ENCODE measurements at places on chromosomes 1 and 21. TPM values are rescaled to one million over a fixed set of nuclear protein-coding genes. Genes with fewer than 3 reads are reported as not detected.

The SMYD3 gene
- 32.3 TPM for total RNA-seq

The CFHR2 gene
- not detected for total RNA-seq

The SHISAL2A gene
- total RNA-seq, result not detected

The PLD5 gene
- 0.37 TPM for total RNA-seq

The DNASE2B gene
- total RNA-seq, result not detected

The PADI3 gene
- not detected for total RNA-seq

The EYA3 gene
- 13.9 TPM for total RNA-seq

The MX2 gene
- total RNA-seq, result 51.6 TPM

The CFAP141 gene
- total RNA-seq, result not detected

The ACKR1 gene
- 19.8 TPM for total RNA-seq

The ADAMTS4 gene
- total RNA-seq, result 2.8 TPM

The SPRR1B gene
- total RNA-seq, result not detected

DNA sequence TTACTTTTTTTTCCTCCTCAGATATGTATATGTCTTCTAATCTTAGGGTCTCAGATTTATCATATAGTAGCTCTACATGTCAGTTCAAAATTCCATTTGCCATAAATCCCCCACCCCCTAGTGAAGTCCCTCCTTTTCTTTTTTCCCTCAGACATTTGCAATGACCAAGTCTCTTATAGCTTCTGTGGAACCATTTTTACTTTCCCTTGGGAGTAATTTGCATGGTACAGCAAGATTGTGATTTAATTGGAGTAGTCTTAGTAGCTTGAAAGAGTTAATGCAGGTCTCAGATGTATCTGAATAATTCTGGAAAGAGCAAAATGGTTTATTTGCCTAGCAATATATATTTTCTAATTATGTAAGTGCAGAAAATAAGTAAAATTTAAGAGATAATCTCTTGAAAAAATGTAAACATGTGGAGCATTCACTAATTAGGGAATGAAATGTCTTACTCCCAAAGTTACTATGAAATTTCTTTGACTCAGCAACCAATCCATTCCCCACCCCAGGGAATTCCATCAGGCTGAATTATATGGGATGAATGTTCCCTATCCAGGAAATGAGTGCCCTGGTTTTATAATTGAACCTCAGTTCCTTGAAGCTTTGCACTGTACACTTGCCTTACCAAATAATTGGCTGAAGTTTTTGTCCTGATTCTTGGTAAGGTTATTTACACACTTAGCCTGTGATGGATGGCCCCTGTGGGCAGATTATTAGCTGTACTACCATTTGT, 267.0 kb downstream of the DNM3 start:
- H3K36me3 ChIP-seq, result no peaks in the 10 kb centered on the region
- H3K27ac ChIP-seq, result no peak overlapping the region
- no peaks in the 10 kb centered on the region for H3K4me1 ChIP-seq
- no peak overlapping the region for H3K4me3 ChIP-seq
- DNase-seq, result no peak

DNA sequence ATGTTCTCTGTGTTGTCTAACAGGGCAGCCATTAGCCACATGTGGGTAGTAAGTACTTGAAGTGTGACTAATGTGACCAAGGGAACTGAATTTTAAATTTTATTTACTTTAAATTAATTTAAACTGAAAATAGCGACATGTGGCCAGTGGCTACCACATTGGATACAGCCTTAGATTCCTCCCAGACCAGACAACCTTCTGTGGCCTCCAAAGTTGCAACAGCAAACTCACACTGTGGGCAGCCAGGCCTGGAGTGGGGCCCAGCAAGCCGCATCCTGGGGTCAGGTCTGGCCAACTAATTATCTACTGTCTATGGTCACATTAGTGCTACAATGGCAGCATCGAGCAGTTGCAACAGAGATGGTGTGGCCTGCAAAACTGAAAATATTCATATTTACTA, 11.7 kb downstream of the EIF2D start:
- H3K27me3 ChIP-seq, result no peaks in the 10 kb centered on the region
- no peak for DNase-seq
- no peak overlapping the region for H3K27ac ChIP-seq
- H3K36me3 ChIP-seq, result peaks cover 100% of the 10 kb centered on the region
- no peak overlapping the region for H3K4me3 ChIP-seq

DNA sequence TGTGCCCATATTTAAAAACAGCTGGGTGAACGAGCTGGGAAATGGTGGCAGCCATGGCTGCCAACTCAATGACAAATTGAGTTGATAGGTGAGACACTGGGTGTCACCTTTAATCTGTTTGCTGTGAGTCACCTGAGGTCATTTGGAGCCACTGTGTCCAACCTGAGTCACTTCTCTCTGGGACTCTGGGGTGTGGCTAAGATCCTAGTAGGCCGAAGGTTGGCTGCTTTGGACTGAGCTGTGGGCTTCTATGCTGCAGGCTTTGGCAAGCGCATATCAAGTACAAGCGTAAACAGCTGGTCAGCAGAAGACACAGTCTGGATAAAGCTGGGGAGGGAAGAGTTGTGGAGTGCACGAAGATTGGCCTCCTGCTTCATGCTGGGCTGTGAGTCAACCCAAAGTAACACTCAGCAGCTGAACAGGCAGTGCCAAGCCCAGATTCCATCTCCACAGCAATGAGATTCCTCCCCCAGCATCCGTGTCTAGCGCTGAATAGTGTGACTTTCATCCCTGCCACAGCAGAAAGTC, 24.0 kb downstream of the TEX35 start:
- DNase-seq, result peak; percentile 87
- H3K4me3 ChIP-seq, result no peak overlapping the region
- peaks cover 19% of the 10 kb centered on the region for H3K4me1 ChIP-seq
- no peaks in the 10 kb centered on the region for H3K36me3 ChIP-seq
- peak overlapping the region; percentile 38 for H3K27ac ChIP-seq
- H3K27me3 ChIP-seq, result no peaks in the 10 kb centered on the region

- H3K4me3 ChIP-seq, result no peak overlapping the region
- no peak for DNase-seq
- no peak overlapping the region for H3K27ac ChIP-seq
- peaks cover 27% of the 10 kb centered on the region for H3K36me3 ChIP-seq
Observed at GRCh38 chr1:218304281-218305039, 19.4 kb downstream of the RRP15 start.

GRCh38 chr1:200625381-200625824, 4.9 kb upstream of the KIF14 start:
- no peak for DNase-seq
- peaks cover 11% of the 10 kb centered on the region for H3K4me1 ChIP-seq
- H3K27ac ChIP-seq, result no peak overlapping the region
- no peaks in the 10 kb centered on the region for H3K27me3 ChIP-seq
- no peak overlapping the region for H3K4me3 ChIP-seq

- no peak for DNase-seq
- no peak overlapping the region for H3K27ac ChIP-seq
- no peaks in the 10 kb centered on the region for H3K4me1 ChIP-seq
Observed at GRCh38 chr1:199102239-199102638, 463.4 kb downstream of the PTPRC start.

GRCh38 chr1:197063212-197063611, 3.8 kb downstream of the F13B start:
- no peaks in the 10 kb centered on the region for H3K27me3 ChIP-seq
- H3K4me3 ChIP-seq, result no peak overlapping the region

DNA sequence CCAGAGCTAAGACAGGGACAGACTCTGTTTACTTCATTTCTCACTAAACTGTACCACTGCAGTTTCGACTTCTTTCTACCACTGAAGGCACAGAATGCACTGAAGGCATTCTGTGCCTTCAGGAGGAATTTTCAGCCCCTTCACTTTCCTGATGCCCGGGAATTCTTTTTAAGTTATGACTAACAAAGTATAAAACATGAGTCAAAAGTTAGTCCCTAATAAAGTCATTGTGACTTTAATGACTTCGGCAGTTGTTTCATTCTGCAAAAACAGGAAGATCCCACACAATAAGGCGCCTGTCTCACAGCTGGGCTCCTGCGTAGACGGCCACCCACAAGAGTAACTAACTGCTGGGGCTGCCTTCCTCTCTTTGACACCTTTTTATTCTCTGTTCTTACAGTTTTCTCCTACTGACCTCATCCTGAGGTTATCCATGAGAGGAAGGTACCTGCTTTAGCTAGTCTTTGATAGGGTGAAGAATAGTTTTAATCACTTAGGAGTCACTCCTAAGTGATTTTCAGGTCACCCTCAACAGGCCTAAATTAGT, 183.9 kb upstream of the SGIP1 start:
- H3K36me3 ChIP-seq, result no peaks in the 10 kb centered on the region
- no peak overlapping the region for H3K4me3 ChIP-seq
- no peaks in the 10 kb centered on the region for H3K27me3 ChIP-seq

DNA sequence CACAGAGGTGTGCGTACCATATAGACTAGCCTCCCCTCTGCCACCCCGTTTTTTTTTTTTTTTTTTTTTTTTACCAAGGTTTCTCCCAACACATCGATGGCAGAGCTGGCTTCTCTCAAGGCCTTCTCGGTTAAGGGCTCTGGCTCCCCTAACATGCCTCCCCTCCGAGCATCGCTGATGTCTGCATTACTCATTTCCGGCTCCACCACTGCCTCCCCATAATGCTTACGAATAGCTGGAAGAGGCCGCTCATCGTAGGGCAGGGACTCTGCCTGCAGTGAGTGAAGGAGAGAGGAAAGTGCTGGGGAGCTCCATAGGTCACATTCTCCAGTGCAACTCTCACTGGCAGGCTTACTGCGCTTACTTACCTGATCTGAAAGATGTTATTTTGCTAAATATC, 20.6 kb downstream of the CEP104 start:
- H3K27ac ChIP-seq, result no peak overlapping the region
- no peaks in the 10 kb centered on the region for H3K4me1 ChIP-seq
- H3K27me3 ChIP-seq, result no peaks in the 10 kb centered on the region
- DNase-seq, result no peak
- H3K4me3 ChIP-seq, result no peak overlapping the region
- peaks cover 43% of the 10 kb centered on the region for H3K36me3 ChIP-seq

GRCh38 chr1:228392111-228392936, 14.3 kb downstream of the TRIM11 start:
- H3K27ac ChIP-seq, result no peak overlapping the region
- no peak overlapping the region for H3K4me3 ChIP-seq
- H3K4me1 ChIP-seq, result no peaks in the 10 kb centered on the region
- no peaks in the 10 kb centered on the region for H3K27me3 ChIP-seq

GRCh38 chr1:229553621-229554130, 4.8 kb downstream of the ABCB10 start:
- H3K27ac ChIP-seq, result no peak overlapping the region
- DNase-seq, result no peak
- peaks cover 5% of the 10 kb centered on the region for H3K36me3 ChIP-seq
- no peak overlapping the region for H3K4me3 ChIP-seq
- H3K27me3 ChIP-seq, result no peaks in the 10 kb centered on the region

- H3K36me3 ChIP-seq, result no peaks in the 10 kb centered on the region
- H3K4me1 ChIP-seq, result peaks cover 43% of the 10 kb centered on the region
Observed at GRCh38 chr1:178540204-178540603, 27.3 kb downstream of the TEX35 start.

- no peak for DNase-seq
- peaks cover 62% of the 10 kb centered on the region for H3K36me3 ChIP-seq
- no peaks in the 10 kb centered on the region for H3K27me3 ChIP-seq
- no peak overlapping the region for H3K27ac ChIP-seq
Observed at GRCh38 chr1:54861070-54861761, 25.8 kb downstream of the DHCR24 start.

DNA sequence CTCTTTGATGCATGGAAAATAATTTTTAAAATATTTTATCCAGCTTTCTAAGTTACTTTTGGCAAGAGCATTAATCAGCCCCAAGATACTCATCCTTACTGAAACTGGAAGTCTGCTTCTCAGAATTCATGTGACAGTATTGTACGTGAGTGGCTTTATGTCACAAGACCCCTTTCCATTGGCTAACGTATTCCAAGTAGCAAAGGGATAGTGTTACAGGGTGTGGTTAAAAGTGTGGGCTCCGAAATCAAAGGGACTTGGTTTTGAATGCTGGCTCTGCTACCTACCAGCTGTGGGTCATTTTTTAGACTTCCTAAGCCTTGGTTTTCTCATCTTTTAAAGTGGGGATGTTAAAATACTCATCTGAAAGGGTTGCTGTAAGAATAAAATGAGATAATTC, 91.7 kb downstream of the RHOU start:
- no peak for DNase-seq
- peaks cover 26% of the 10 kb centered on the region for H3K4me1 ChIP-seq
- H3K27ac ChIP-seq, result no peak overlapping the region
- H3K27me3 ChIP-seq, result no peaks in the 10 kb centered on the region
- no peaks in the 10 kb centered on the region for H3K36me3 ChIP-seq

- peaks cover 6% of the 10 kb centered on the region for H3K4me1 ChIP-seq
- DNase-seq, result no peak
- H3K36me3 ChIP-seq, result no peaks in the 10 kb centered on the region
- H3K27me3 ChIP-seq, result no peaks in the 10 kb centered on the region
- H3K27ac ChIP-seq, result peak overlapping the region; percentile 37
Observed at GRCh38 chr1:161193561-161194235, 5.2 kb downstream of the ADAMTS4 start.

DNA sequence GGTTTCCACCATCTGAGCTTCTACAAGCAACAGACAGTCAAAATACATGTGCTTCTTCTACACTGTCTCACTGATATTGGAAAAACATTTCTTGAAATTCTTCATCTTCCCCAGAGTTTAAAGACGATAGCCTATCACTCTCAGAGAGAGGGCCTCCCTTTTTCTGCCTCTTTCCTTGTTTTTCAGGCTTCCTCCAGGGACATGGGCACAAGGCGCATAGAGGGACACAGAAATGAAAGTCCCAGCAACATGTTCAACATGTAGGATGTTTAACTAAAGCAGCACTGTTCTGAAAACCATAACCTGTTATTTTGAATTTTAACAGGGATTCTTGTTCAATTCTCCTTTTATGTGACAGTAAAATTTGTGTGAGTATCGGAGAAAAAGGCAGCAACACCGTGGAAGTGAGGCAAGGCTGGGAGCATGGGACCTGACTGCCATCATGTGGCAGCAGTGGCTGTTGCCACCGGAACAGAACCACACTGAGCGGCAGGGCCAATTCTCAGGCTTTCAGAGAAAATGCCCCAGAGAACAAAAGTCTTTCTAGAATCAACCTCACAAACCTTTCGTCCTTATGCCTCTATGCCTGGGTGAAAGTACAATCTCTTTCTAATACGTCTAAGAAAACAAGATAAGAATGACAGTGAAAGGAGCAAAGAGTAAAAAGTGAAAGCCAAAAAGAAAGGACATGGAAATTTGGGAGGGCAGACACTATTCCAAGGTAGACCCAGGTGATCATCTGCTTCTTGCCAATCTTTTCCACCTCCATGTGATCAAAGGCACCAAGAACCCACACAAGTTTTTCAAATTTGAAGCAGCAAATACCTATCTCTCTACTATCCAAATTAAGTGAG, 54.5 kb downstream of the PCNX2 start:
- H3K27me3 ChIP-seq, result no peaks in the 10 kb centered on the region
- H3K36me3 ChIP-seq, result peaks cover 8% of the 10 kb centered on the region
- DNase-seq, result peak; percentile 88
- no peak overlapping the region for H3K4me3 ChIP-seq
- no peak overlapping the region for H3K27ac ChIP-seq
- H3K4me1 ChIP-seq, result peaks cover 15% of the 10 kb centered on the region

DNA sequence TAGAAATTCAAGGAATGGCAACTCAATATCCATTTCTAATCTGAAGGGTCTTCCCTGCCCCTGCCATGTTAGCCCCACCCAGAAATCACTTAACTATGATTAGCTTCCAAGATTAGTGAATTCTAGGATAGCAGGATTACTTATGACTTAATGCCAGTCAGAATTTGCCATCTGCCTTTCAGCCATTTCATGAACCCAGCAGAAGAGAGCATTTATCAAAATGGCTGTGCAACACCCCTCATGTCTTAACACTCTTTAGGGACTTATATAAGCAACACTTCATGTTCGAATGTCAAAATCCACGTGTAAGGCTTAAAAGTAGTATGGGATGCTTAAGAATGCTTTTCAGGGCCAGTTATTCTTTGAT, 288.5 kb downstream of the NFIA start:
- peaks cover 22% of the 10 kb centered on the region for H3K36me3 ChIP-seq
- no peak overlapping the region for H3K4me3 ChIP-seq
- no peak overlapping the region for H3K27ac ChIP-seq
- DNase-seq, result no peak
